ENCODE measurements at places on chromosomes 16 and 17.

DNA sequence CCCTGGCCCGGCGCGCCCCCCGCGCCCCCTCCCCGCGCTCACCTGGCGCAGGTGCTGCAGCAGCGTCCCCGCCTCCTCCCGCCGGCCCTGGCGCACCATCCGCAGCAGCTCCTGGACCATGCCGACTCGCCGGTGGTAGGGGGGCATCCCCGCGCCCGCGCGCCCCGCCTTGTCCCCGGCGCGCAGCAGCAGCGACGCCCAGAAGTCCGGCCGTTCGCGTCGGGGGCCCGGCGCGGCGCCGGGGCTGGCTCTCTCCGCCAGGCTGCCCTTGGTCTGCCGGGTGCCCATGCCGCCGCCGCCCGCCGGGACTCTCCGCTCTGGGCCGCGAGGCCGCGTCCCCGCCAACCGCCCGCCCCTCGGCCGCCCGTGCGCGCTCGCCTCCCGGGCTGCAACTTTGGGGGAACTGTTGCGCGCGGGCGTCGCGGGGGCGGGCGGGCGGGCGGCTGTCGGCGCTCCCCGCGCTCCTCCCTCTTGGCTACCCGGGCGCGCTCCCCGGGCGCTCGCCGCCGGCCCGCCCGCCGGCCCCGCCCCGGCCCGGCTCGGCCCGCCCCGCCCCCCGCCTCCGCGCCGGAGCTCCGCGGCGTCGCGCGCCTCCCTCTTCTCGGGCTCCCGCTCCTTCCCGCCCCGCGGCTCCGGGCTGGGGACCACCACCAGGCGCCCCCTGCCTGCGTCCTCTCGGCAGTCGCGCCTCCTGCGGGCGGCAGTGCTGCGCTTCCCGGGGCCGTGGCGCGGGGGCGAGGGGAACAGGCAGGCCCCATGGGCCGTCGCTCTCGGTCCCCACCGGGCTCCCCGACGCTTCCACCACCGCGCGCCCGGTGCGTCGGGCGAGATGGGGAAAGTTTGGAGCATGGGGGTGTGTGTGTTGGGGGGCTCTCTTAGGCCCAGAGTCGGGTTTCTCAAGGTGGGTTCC, at the start of gene LRRC75A:
Gene LRRC75A, minus strand, starts transcription at position 491 of the 910 bp plus-strand sequence. Its CDS starts 203 bp downstream, at position 288.
- DNase-seq, result no peak

GRCh38 chr17:51746421-51746820, 412.1 kb downstream of the CA10 start:
- DNase-seq, result no peak

- DNase-seq, result no peak
These were observed 6.1 kb downstream of the KRT35 start for GRCh38 chr17:41474863-41475262.

- DNase-seq, result no peak
These were observed 503.3 kb upstream of the CDH5 start for GRCh38 chr16:65863236-65863635.

DNA sequence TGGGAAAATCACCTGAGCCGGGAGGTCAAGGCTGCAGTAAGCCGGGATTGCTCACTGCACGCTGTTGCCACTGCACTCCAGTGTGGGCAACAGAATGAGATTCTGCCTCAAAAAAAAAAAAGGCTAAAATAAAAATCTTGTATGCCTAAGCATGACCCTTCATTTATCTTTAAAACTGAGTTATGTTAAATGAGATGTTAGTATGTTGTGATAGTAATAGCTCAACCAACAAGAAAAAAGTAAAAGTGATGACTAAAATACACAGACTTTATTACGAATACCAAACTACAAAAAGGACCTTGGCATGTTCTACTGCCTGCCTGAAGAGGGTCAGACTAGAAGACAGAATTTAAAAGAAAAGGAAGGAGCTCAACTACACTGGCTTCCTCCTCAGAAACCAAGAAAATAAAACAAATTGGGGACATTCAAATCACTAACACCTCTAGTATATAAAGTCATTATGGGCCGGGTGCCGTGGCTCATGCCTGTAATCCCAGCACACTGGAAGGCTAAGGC, 4.4 kb downstream of the SMURF2 start:
- DNase-seq, result no peak

DNA sequence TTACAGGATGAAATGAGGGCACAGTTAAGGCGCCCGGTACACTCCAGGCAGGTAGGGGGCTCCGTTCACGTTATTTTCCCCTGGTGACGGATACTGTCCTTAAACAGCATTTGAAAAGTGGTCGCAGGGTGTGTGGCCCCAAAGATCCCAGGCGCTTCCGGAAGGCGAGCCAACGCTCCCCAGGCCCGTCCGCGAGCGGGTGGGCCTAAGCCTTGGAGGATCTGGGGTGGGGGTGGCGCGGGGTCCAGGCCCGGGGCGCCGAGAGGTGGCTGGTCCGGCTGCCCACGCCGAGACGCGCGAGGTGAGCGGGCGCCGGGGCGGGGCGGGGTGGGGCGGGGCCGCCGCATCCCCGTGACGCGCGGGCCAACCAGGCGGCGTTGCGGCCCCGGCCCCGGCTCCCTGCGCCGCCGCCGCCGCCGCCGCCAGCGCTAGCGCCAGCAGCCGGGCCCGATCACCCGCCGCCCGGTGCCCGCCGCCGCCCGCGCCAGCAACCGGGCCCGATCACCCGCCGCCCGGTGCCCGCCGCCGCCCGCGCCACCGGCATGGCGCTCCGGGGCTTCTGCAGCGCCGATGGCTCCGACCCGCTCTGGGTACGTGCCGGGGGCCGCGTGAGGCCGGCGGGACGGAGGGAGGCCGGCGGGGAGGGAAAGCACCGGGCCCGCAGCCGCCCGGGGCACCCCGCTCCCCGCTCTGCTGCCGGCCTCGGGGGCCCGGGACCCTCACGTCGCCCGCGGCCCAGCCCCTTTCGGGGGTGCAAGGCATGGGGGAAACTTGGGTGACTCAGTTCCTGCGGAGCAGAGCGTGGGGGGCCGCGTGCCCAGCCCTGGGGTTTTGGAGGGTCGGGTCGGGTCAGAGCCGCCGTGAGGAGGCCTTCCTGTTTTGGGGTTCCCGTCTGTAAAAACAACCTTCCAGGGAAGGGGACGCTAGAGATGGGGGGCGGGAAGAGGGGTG, at the start of gene ABCC1:
Gene ABCC1, plus strand, starts transcription at position 407 of the 951 bp plus-strand sequence. Its CDS starts 136 bp downstream, at position 543.
- peak; percentile 22 for DNase-seq

DNA sequence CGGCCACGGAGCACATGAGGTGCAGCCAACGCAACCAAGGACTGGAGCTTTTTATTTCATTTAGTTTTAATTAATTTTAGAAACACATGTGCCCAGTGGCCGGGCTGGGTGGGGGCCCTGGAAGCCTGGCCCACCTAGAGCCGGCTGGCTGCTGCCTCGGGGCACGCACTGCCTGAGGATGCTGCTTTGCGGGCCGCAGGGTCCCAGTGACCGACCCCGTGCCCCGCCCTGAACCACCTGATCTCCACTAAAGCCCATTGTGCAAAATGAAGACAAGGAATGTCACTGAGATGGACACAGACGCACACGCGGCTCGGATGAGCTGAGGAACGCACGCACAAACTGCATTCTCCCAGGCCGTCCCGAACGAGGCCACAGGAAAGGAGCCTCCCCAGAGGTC, 39.6 kb downstream of the LMF1 start:
- DNase-seq, result no peak

GRCh38 chr17:38571833-38572668, 33.7 kb downstream of the SRCIN1 start:
- DNase-seq, result no peak

- DNase-seq, result no peak
These were observed 1.8 kb downstream of the KIFC3 start for GRCh38 chr16:57800200-57801097.

DNA sequence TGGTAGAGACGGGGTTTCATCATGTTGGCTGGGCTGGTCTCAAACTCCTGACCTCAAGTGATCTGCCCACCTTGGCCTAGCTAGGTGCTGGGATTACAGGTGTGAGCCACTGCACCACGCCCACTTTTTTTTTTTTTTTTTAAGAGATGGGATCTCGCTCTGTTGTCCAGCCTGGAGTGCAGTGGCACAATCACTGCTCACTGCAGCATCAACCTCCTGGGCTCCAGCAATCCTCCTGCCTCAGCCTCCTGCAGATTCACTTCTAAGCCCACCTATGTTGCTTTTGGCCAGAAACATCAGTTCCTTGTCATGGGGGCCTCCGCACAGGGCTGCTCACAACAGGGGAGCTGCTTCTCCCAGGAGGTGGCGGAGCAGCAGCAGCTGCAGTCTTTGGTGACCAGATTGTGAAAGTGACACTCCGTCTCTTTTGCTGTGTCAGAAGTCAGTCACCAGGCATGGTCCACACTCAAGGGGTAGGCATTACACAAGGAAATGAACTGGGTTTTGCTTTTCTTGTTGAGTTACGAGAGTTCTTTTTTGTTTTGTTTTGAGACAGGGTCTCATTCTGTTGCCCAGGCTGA, 4.5 kb upstream of the NME4 start:
- no peak for DNase-seq

DNA sequence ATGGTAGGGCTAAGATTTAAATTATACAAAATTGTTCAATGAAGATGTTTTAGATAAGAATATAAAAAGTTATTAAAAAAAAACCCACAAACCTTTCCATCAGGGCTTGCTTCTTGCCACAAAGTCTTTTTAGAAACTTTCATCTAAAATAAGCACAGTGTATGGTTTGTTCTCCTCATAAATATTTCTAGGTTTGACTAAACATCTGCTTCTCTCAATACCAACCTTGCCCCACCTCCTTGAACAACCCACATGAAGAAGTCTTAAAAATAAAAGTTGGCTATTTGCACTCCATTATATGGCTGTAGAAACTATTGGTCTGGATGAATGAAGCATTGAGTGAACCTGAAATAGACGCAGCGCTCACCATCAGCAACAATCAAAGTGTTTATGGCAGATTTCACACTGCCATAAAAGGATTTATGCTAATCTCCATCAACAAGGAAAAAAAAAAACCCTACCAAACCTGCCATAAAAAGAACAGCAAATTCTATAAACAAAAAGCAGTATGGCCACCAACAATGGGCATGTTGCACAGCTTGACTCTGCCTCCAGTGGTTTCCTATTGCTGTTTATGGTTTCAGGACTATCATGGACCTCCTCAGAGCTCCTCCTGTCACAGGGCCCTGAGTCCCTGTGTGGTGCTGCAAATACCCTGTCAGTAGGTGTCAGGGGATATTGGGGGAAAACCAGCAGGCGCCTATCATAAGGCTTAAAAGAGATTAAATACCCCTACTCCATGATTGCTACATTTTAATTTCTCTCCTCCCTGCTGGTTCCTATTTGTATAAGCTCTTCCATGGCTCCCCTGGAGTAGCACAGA, 37.6 kb downstream of the SNX11 start:
- no peak for DNase-seq

- DNase-seq, result peak; percentile 68
These were observed 6.8 kb downstream of the KIF19 start for GRCh38 chr17:74332763-74333283.

- DNase-seq, result no peak
These were observed 67.0 kb downstream of the TUBD1 start for GRCh38 chr17:59825533-59826322.

DNA sequence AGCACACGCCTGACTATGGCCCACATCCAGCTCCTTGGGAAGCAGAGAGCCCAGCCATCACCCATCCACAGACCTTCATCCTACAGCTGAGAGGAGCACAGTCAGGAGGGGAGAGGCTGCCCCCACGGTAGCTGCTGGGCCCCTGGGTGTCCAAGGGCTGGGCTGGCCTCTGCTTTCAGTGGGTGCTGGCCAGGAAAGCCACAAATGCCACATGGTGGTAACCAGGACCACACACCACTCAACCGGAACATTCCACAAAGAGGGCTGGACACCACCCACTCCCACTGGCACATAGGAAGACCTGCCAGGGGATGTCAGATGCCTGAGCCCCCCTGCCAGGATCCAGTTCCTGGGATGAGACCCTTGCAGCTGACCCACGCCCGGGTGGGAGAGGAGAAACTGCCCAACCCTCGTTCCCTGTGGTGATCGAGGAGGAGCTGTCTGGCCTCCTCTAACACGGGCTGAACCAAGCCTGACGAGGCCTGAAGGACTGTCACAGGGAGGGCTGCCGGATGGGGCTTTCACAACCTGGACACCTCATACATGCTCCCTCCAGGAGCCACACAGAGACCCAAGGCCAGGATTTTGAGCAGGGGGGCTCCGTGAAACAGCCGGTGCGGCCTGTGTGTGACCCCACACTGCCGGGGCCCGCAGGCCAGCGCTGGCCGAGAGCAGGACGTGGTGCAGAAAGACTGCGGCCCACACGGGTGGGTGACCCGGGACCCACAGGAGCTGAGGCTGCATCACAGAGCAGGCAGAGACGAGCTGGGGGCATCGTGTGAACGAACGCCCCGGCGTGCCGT, 30.7 kb downstream of the PIEZO1 start:
- no peak for DNase-seq

- DNase-seq, result no peak
These were observed 8.5 kb upstream of the WNT9B start for GRCh38 chr17:46842835-46843234.

DNA sequence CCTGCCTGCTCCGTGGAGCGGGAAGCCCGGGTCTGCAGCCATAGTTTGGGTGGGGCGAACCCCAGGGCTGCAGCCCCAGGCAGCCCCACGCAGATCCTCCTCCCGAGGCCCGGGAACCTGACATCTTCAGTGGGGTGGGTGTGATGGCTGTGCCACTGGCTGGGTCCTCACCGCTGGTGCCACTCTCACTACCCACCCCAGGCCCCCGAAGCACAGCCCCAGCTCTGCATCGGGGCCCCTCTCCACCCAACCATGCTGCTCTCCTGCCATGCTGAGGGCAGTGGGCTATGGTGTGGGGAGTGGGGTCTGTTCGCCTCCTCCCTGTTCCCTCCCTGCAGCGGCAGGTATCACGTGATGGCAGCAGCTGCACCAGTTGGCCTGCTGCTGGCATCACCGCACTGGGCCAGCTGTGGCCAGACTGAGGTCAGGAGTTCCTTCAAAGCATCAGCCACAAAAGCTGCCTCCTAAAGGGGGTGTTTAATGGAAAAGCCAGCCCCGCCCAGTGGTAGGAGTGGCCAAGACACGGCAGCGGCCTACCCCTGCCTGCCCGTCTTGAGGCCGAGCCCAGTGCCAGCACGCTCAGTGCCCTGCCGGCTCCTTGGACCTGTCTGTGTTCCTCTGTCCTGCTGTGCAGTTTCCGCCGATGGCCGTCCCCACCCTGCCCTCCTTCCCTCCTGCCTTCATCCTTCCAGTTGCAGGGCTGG, 10.8 kb downstream of the KCTD5 start:
- DNase-seq, result no peak

DNA sequence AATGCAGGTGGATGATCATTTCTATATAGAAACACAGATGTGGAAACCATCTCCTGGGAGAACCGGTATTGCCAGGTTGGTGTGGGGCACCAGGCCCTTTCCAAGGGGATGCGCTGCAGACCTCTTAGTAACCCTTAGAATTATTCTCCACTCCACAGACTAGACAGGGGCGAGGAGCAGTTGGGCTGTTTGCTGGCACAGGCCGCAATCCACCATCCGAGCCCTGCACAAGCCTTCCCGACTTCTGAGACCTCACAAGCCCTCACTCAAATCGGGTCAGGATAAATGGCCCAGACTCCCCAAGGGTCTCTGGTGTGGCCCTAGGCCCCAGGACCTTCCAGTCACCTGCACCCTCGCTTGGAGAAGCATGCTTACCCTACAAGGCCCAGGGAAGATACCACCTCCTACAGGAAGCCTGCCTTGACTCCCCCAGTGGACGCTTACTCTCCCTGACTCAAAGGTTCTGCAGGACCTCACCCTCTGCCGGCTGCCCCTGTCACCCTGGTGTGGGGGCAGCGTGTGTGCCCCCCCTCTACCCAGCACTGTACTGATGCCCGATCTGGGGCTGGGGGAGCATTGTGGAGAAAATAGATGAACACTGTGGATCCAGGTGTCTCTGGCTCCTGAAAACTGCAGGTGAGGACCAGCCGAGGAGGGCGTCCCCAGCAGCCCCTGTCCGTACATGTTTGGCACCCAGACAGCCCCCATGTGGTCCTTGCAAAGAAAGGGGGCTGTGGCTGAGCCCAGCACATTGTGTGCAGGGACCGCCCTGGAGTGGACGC, 49.8 kb upstream of the ACSF3 start:
- no peak for DNase-seq

GRCh38 chr16:89040391-89040790, 53.3 kb upstream of the ACSF3 start:
- no peak for DNase-seq

Measured in COR-L47 (cell line).